G401 (cell line): ENCODE measurements at places on chromosomes 2 and 18.
A peak's percentile ranks its signal among the peaks of the same experiment; 100 is the strongest.

DNA sequence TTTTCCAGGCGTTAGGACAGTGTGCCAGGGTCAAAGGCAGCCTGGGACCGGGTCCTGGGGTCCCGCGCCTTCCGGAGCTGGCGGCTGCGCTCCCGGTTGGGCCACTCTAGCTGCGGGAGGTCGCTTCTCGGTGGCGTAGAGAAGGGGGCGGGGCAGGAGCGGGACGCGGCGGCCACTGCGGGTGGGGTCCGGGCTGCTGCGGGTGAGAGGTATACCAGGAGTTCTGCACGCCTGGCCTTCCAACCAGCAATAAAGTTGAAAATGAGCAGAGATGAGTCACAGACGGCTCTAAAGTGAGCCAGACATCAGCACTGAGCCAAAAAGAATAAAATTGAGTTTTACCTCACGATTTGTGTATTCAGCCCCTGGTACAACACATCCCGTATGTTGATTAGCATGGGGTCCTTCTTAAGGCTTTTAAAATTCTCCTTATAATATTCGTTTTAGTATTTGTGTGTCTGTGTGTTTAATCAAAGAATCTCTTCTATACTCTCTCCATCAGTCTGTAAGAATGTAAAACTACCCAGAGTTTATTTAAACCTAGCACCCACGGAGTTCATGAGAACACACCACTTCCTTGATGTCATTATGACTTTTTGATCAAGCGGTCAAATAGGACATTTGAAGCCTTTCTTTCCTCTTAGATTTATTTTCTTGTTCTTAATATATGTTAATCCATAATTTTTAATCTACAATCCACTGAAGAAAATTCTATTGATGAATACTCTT, at the start of gene C1GALT1C1L:
C1GALT1C1L (minus strand) TSS at position 108 of the 729 bp plus-strand sequence; CDS start at position 1, 107 bp downstream.
- DNase-seq = no peak

GRCh38 chr2:170362871-170363631, 185.1 kb downstream of the MYO3B start:
- no peak for DNase-seq

- DNase-seq = no peak
Measured at GRCh38 chr2:20487030-20487391, 40.1 kb downstream of the RHOB start.

GRCh38 chr2:137729305-137729704, 235.0 kb upstream of the HNMT start:
- no peak for DNase-seq

DNA sequence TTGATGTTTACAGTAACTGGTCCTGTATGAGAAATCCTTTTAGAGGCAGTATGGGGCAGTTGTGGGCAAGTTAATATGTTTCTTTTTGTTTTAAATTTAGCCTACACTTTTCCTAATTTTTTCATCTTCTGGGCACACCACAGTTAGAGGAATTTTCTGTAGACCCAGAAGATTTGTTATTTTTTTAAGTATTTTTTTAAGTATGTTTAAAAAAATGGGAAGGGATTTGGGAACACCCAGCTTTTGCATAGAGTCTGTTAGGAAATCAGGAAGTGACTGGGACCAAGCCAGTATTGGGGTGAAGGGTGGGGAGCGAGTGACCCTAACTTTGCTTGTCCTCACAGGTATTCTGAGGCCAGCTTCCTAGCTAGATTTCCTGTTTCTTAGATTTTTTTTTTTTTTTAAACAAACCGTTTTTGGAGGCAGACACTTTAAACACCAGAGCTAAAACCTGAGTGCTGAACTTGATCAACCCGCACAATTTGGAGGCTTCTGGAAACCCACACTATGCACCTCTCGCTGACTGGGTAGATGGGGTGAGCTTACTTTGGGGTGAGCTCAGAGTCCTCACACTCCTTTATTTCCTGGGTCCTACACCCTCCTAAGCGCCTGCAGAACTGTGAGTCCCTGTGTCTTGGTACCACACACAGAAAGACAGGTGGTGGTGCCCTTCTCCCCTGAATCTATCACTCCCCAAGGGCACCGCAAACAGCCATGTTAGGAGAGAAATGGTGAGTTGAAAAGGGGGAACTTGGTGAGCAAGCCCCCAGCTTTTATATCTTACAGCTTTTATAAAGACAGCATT, 5.2 kb downstream of the GATA6 start:
- DNase-seq = no peak

DNA sequence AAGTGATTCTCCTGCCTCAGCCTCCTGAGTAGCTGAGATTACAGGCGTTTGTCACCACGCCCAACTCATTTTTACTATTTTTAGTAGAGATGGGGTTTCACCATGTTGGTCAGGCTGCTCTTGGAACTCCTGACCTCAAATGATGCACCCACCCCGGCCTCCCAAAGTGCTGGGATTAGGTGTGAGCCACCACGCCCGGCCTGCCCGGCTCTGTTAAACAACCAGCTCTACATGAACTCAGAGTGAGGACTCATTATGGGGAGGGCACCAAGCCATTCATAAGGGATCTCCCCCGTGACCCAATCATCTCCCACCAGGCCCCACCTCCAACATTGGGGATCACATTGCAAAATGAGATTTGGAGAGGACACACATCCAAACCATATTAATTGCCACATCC, 8.8 kb downstream of the ATIC start:
- no peak for DNase-seq

GRCh38 chr2:17791121-17791816, 25.0 kb upstream of the MSGN1 start:
- DNase-seq = no peak

DNA sequence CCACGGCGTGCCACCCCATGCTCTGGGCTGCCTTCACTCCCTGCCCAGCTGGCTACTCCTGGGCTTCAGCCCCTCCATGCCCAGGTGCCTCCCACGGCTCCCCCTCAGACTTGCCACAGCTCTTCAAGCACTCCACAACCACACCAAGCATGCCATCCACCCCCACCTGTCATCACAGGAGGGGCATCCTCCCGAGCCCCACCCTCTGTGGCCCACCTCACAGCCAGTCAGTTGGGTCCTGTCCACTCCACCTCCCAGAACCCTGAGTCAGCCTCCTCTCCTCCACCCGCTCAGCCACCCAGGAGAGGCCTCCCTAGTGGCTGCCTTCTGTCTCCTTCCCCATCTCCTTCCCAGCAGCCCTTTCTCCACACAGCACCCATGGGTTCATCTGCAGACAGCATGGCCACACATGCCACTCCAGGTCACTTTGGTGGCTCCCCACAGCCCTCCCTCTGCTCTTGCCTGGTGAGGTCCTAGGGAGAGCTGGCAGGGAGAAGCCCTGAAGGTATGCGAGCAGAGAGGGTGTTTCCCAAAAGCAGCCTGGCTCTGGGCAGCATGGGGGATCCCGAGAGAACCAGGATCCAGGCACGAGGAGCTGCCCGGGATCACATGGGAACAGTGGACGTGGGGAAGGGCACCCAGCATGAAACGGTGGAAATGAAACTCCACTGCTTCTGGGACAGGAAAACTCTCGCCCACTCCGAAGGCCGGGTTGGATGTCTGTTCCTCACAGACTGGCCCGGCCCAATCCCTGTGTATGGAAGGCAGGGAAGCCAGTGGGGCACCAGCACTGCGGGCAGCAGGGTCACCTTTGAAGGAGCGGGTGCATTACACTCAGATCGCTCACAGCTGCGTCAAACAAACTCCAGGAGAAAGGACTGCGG, 2.7 kb downstream of the LIMS2 start:
- DNase-seq = no peak

- no peak for DNase-seq
Measured at GRCh38 chr18:78790511-78790910, 189.1 kb upstream of the SALL3 start.

DNA sequence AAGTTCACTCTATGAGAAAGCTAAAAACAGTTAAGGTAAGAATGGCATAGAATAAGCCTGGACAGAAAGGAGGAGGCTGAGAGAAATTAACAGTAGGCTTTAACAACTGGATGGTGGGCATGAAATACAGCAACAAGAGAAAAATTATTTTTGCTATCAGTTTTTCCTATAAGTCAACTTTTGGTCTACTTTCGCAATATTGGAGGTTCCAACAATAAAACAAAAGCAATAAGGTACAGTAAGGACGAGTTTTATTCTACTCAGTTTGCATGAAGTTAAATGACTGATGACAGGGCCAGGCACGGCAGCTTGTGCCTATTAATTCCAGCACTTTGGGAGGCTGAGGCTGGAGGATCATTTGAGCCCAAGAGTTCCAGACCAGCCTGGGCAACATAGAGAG, 17.3 kb downstream of the RAB1A start:
- no peak for DNase-seq

DNA sequence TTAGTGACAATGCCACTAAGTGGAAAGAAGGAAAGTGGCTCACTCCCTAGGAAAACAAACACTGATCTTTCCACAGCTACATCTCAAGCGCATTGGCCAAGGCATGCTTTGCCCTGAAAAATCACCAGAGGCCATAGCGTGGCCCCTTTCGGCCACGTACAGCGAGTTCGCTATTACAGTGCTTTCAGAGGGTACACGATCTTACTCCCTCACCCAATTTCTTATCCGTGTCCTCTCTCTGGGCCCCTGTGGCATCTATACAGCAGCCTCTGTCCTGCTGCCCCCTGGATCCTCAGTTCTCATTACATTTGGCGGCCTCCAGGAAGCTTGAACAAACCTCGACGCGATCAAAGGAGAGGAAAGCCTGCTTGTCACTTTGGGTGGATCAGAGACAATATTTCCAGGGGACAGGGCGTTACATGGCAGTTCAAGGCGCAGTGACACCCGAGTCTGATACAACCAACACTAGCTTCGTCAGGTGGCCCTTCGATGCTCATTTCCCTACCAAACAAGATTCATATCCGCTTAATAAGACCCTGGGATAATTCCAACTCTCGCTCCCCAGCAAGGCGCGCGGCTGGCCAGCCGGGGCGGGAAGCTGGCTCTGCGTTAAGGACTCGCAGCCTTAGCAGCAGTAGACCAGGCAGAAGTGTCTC, 941 bp downstream of the SKOR2 start:
- DNase-seq = no peak

DNA sequence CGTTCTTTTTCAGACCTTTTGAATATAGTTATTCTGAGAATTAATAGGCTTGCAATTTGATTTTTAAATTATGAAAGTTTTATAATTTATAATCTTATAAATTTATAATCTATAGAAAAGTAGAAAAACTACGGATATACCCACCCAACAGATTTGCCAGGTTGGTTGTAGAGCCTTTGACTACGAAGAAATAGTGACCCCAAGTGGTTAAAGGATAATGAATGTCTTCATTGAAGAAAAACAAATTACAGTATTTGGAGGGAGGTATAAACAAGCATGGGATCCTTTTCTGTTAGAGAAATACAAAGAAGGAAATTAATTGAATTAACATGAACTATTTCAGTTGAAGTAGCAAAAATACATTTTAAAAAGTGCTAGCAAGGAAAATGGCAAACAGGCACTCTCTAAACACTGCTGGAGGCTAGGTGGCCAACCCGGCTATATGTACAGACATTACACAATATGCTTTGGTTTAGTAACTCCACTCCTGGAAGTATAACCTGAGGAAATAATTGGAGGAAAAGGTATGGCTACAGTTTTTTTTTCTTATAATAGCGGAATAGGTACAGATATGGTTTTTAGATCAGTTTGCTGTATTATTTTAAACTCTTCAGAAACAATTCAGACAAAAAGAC, 110.9 kb downstream of the MIB1 start:
- DNase-seq = peak; percentile 63

DNA sequence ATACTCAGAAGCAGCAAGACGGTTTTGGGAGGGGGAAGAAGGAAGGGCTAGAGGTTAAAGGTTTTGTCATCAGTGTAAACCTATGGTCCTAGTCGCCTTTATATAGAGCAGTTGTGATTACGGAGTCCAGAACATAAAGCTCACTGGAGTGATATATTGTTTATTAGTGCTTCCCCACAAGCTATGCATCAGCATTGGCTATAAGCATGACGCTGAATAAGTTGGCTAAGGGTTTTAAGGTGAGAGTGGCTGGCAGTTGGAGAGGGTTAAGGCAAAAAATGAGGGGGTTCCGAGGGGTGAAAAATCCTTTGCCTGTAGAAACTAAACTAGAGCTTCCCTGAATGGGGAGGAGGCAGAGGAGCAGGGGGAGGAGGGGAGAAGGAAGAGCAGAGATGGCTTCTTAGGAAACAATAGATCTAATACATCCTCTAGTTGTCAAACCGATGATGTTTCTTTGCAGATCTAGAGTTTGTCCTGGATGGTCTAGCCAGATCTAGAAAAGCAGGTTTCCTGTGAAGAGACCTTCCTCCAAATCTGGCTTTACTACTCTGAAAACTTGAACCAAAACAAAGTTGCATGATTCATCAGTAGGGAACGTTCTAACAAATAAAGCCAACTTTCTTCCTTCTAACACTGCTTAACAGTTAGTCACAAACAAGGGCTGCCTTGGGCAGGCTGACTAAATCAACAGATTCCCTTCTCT, 2.5 kb downstream of the KLF7 start:
- DNase-seq = peak; percentile 65

DNA sequence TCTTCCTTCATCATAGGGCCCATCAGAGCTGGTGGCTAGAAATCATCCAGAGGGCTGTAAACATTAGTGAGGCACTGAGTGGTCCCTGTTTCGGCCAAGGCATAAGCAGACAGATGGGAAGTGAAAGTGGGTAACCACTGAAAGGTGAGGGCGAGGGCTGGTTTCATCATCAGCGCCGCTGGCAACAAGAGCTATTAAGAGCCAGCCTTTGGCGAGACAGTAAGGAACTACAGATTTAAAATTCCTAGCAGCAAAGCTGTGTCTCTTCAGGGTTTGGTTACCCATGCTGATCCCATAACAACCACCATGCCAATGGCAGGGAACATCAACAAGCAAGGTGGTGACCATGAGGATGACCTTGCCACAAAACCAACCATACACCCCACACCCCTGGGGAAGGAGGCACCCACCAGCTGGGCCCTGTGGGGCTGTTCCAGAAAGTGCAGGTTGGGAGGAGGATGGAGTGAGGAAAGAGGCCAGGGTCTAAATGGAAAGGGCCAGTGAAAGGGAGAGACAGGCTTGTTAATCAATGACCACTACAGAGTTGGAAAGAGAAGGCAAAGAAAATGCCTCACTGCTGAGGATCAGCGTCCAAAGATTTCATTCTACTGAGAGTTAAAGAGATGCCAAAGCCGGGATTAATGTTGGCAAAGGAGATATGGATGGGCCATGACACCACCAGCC, 9.0 kb upstream of the SLC20A1 start:
- DNase-seq = no peak

DNA sequence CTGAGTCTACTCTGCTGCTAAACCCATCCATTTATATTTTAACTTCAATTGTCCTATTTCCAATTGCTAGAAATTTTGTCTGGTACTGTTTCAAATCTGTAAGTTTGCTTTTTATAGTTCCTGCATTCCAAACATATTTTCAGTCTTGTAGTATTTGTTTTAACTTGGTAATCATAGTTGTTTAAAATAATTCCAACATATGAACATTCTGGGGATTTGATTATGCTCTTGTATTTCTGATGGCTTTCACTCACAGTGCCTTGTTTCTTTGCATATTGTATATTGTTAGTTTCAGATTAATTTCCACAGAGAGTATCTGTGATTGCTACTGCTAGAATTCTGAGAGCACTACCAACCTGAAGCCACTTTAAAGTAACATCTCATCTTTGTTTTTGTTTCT, 202.4 kb downstream of the ETAA1 start:
- no peak for DNase-seq

DNA sequence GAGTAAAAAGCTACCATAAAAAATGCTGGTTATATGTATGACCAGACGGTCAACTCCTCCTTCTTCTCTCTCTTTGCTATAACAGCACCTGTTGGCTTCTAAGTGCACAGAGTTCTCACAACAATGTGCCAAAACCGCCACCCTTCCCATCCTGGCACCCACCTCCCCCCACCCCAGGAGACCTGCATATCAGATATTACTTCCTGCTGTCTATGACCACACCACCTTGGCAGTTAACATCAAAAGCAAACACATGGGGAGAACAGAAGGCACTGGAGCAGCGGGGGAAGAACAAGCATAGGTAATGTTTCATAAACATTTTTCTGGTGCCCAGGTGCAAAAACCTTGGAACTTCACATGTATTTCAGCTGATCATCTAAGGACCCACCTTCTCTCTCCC, 15.5 kb downstream of the SPRED2 start:
- DNase-seq = no peak
